Activated effector memory CD4-positive, alpha-beta T cell treated with Interleukin-2 at 50 U/mL for 16 hours (primary cell): ENCODE measurements at places on chromosomes 4 and X.

GRCh38 chr4:151294833-151295496 lies 18.0 kb downstream of the PRSS48 start:
- DNase-seq: no peak

- no peak for DNase-seq
Observed at GRCh38 chr4:157013656-157014055, 42.1 kb upstream of the PDGFC start.

DNA sequence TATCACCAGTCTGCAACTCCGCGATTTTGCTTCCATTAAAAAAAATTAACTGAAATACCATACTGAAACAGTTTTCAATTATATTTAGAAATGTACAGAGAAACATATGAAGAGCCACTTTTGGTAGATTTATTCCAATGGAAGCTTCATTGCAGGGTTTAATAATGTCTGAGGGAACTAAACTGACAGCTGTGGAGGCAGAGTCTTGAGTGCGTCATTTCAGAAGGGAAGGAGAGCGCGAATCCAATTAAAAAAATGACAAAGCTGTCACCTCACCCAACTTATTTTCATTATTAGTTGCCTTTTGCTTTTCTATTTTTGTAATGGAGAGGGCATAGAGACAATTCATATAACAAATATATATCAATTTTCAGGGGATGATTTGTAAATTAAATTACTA lies 104.0 kb downstream of the UNC5C start:
- no peak for DNase-seq

DNA sequence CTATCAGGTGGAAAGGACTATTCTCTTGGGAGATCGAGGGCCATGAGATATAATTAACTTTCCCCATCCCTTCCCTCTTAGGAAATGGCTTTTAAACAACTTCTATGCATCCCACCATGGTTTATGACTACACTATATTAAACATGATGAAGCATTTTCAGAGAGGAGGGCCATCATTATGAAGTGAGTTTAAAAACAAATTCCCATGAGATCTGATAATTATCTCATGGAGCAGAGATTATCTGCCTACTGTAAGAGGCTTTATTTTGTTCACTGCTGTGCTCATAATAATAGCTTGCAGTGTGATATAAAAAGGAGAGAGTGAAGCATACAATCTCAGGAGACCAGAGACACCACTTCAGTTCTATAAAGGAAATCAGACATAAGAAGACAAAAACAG lies 330.5 kb upstream of the ZFP42 start:
- no peak for DNase-seq

- DNase-seq: no peak
Observed at GRCh38 chr4:177256950-177257349, 52.7 kb upstream of the NEIL3 start.

DNA sequence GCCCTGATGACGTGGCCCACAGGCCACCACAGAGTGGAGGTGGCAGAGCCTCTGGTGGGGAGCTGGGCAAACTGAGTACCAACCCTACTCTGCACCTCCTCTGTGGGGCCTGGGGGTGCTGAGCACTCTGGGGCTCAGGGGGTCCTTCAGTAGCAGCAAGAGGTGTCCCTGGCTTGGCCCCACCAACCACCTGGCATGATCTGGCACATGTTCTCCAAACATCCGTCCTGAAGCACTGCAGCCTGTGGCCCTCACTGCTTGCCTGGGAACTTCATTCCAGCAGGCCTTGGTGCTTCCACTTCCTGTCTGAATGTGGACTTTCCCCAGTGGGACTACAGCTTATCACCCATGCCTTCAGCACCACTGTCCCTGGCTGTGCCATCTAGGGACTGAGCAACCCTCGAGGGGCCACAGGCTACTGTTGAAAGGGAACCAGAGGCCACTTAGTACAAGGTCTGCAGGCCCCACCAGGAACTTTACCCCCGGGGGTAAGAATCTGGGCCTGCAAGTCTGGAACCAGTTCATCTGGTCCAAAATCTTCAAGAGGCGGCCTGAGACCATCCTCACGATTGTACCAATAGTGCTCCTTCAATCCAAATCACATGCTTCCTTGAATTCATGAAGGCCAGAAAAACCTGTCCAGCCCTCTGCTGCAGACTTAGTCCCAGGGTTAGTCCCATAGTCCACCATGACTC lies 13.2 kb downstream of the TNIP2 start:
- DNase-seq: no peak

DNA sequence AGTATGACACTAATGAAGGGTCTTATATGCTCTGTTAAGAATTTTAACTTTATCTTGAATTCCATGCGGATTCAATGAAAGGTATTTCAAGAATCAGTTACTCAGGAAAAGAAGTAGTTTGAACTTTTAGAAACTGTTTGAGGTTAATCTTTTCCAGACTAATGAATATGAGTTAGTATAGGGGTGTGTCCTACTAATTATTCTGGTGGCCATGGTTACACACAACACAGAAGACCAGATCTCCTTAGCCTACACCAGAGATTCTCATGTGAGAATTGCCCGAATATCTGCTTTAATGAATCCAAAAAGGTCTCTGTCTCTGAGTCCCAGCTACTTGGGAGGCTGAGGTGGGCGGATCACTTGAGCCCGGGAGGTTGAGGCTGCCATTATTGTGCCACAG lies 100.4 kb downstream of the MMRN1 start:
- no peak for DNase-seq

DNA sequence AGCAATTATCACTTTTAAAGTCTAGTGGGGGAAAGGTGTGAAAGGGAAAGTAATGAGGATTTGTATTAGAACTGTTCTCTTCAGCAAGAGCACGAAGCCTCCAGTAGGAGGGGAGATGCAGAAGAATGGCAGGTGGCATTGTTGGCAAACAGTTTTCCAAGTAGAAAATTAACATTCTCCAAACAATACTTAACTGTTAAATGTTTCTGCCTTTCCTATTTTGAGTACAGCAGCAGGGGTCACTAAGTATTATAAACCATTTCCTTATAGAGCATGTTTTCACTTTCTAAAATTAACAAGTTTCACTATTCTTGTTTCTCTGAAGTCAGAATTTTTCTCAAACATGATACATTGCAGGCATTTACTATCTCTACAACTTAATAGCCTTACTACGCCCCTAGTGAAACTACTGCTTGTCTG lies 58.7 kb downstream of the LEF1 start:
- DNase-seq: no peak

GRCh38 chr4:15658136-15658770 lies 3.1 kb upstream of the FBXL5 start:
- DNase-seq: no peak

- no peak for DNase-seq
Observed at GRCh38 chrX:25869761-25870160, 268.4 kb upstream of the MAGEB18 start.

DNA sequence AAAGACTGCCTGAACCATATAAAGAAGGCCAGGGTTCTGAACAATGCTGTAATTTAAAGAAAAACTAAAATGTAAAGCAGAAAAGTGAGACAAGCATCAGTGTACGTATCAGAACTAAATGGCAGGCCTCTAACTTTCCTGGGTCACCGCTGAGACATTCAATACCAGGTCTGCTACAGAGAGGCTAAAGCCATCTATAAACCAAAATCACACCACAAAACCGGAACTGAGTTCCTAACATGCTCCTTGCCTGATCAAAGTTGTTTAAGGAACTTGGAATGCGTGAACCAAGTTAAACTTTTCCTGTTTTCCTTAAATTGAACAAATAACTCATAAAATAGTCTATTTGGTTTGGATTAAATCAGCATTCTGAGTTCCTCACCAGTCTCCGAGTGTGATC lies 55.3 kb upstream of the TECRL start:
- no peak for DNase-seq

DNA sequence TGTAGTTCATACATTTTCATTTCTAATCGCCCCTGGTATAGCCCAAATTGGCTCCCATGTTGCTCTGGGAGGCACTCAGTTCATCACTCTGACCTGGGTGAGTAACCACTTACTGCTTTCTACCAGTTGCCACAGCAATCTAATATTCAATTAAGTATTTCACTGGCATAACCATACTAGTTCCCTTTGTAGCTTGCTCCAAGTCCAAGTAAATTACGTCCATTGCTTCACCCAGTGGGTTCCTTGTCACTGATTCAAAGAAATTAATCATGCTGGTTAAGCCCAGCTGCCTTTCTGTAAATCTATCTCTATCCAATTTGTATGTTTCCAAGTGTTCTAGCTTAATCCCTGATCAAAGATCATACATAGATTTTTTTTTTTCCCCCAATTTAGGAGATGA lies 92.0 kb upstream of the CBR4 start:
- no peak for DNase-seq

- no peak for DNase-seq
Observed at GRCh38 chr4:48949518-48950219, 36.4 kb upstream of the CWH43 start.

DNA sequence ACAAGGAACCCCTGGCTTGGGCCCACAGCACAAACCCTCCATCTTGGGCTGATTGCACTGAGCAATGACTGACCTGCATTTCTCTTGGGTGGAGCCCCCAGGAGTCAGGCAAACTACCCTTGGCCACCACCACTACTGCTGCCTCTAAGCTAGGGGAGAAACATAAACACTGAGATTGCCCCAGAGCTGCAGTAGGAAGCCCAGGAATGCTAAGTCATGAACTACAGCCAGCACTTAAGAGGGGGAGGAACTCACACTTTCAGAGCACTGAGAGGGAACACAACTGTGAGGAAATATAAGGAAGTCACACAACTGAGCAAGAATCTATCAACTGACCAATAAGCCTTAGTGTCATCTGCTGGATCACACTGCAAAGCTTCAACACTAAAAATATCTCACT lies 111.6 kb upstream of the PPP3CA start:
- no peak for DNase-seq

GRCh38 chr4:98068495-98068894 lies 74.8 kb downstream of the STPG2 start:
- no peak for DNase-seq

- no peak for DNase-seq
Observed at GRCh38 chr4:73451404-73451803, 15.4 kb downstream of the AFP start.

- no peak for DNase-seq
Observed at GRCh38 chr4:52957835-52958631, 95.9 kb downstream of the RASL11B start.

- DNase-seq: no peak
Observed at GRCh38 chrX:103155201-103155600, 59.7 kb upstream of the BEX4 start.

DNA sequence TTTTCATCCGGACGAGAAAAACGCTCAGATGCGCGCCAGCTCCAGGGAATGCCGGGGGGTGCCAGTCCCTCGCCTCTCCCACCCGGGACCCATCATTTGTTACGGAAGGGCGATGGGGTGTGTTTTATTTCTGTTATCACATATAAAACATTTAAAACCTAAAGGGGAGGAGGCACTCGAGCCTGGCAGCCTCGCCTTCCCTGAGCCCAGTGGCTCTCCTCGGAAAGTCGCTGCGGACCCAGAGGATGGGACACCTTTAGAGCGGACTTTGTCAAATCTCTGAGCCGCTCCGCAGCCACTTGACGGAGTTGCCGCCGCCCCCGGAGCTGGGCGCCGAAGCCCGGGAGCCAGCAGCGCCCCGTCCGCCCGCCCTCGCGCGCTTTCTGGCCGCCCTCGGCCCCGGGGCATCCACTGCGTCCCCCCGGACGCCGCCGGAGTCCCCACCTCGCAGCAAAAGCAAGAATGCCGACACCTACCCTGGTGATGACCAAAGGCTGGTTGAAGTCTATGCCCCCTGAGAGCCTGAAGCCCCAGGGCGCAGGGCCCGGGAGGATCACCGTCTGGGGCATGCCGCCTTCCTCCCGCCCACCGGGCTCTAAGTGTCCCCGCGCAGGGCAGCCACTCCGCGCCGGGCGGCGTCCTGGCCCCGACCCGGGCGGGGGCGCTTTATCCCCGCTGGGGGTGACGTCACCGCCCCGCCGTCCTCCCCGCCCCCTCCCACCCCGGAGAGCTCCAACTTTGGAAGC lies at the start of gene PDLIM3:
Gene PDLIM3 (minus strand): TSS at position 642 of the 746 bp plus-strand sequence. CDS start 73 bp downstream, at position 569.
- no peak for DNase-seq

DNA sequence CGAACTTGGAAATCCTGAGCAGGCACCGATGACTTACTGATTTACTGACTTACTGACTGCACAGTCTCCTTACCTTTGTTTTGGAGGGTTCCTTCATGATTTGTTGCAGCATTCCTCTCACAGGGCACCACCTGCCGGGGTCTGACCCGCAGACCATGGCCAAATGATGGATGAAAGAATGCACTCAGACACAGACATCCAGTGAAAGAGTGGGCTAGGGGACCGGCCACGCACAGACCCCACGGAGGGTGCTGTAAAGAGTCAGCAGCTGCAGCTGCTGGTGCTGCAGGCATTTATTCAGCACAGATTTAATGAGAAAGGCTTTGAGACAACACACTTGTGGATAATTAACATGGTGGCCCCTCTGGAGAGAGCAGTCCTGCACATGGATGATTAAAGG lies 3.4 kb downstream of the MAGEB5 start:
- no peak for DNase-seq
